ENCODE measurements at places on chromosomes 7 and 10.

DNA sequence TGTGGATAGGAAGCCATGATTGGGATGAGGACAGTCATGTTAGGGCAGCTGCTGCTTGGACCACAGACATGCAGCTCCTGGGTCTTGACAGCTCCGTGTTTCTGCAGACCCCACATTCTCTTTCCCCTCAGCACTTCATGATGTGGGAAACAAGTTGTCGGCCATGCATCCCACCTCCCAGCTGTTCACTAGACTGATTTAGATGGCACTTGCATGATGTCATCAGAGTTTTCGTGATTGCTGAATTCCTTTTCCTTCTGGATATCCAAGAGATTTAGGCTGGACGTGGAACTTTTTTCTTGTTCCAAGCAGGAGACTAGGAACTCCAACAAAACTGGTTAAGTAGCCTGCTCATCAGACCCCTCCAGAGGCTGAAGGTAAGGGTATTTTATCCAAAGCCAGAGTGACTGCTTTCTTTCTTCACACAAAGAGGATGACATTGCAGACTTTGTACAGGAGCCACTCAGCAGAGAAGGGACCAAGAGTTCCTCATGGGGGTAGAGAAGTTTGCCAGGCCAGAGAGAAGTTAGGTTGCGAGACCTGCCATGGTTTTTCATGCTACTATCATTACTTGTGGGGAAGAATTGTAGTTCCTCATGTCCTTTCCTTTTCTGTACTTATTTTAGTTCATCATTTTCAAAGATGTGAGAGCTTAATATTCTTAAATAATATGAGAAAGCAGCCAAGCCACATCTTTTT is 117.7 kb upstream of the GJD4 start:
- no peak for DNase-seq

- peak; percentile 70 for DNase-seq
These were observed 588 bp upstream of the PAOX start for GRCh38 chr10:133378251-133379096.

DNA sequence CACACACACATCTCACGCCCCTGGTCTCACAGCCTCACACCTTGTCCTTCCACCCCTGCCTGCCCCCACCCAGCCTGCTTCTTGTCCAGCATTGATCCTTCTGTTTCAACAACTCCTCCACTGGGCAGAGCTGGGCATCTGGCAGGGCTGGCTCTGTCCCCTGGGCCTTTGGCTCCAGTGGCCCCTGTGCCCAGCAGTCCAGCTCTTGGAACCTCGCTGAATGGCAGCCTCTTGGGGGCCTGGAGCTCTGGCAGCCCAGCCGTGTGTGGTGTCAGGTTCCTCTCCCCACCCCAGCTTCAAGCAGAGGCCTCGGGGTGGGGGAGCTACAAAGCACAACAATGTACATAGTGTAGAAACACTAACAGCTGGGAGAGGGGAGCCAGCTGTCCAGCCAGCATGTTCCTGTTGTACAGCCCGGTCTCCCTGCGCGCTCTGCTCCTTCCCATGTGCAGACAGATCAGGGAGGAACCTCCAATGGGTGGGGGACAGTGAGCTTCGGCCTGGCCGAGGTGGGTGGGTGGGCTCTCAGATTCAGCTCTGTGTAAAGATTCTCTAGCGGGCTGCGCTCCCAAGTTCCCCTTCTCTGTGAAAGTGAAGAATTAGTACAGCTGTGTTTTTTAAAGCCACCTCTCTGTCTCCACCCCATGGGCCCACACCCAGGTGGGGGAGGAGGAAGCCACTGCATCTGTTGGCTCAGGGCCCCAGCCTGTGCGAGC is 19.4 kb downstream of the ZMIZ2 start:
- DNase-seq = no peak

DNA sequence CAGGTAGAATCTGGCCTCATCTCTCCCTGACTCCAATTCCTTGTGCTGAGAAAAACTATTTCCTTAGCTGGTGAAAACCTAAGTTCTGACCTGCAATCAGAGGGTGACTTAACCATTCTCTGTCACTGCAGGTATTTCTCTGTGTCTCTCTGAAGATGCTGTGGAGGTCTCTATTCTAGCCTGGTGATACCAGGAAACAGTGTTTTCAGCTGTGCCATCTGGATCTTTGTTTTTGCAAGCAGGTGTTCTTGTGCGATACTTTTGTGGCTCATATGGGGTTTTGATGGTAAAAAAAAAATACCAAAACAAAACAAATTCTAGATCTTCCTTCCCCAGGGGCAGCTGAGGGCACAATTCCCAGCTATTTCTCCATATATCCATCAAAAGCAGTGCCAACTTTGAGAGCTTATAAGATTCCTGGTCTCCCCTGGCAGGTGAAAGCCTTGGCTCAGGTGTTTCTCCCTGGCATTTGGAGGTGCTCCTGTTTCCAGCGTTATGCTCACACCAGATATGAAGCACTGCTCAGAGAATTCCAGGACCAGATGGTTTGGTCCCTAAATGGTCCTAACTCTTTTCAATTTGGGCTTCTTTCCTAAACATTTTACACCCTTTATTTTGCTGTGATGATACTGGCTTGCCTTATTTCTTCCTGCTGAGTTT is 9.9 kb upstream of the NPVF start:
- DNase-seq = no peak

DNA sequence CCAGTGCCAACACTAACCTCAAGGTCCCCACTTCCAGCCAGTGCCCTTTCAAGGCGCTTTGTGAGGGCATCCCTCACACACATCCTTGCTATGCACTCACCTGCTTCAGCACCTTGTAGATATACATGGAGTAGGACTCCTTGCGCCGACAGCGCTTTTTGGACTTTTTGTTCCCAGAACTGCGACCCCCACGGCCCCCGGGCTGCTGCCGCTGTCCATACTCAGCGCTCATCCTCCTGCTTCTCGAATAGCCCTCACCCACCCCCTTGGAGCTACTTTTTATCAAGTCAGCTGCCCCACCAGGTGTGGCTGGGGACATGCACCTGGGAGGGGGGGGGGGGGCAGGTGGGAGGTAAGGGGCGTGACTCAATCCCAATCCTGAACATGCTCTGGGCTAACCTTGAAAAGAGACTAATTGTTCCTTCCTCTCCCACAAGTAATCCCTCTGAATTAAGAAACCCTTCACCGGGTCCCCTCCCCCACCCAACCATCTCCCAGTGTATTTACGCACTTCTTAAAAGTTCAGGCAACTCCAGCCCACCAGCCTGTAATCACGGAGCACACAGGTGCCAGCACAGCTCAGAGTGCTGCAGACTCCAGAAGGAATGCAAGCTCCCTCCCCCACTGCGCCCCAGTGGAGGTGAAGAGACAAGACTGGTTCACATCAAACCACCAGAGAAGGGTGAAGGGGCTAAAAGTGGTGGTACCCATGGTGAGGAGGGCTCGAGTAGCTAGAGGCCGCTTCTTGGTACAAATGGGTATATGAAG is at the start of gene H2BK1:
TSS of gene H2BK1 (minus strand) at position 402 of the 768 bp plus-strand sequence. CDS start at position 232, 170 bp downstream.
- DNase-seq = no peak

DNA sequence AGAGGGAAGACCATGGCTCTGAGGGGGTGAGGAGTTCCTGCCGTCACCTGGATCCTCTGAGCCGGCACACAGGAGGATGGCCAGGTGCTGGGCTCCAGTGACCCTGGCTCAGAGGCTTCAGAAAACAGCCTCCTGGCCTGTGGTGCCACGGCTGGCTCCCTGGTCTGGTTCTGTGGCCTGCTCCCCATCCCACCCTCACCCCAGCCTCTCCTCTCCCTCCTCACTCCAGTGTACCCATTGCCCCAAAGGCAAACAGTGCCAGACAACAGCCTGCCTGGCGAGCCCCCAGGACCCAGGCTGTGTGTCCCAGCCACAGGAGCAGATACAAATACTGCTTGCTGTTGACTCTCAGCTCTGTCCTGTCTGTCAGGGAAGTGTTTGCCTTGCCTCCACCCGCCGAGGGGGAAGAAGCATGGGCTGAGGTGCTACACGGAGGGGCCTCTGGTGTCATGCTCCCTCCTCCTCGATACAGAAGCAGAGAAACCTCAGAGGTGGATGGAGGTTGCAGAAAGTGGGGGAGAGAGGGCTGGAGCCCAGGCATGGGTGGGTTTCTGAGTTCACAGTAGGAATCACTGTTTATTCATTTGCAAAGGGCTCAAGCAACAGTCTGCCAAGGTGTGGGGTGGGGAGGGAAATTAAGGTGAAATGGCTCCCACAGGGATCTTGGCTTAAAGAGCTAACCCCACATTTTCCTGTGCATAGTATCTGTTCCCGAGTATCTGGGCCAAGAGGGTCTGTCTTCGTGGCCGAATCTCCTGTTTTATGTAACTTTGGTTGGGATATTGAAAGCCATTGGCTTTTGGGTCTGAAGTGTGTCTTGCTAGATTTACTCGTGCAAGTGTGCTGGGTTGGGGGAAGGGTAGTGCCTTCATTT is 5.5 kb downstream of the ADRA2A start:
- no peak for DNase-seq

- DNase-seq = no peak
These were observed 195.0 kb downstream of the PHF14 start for GRCh38 chr7:11168650-11169170.
